Activated CD4-positive, alpha-beta T cell treated with anti-CD3 and anti-CD28 coated beads, Interleukin-2, amount 50 U/mL, for 4 hours (primary cell): ENCODE measurements at places on chromosomes 5 and 9.

DNA sequence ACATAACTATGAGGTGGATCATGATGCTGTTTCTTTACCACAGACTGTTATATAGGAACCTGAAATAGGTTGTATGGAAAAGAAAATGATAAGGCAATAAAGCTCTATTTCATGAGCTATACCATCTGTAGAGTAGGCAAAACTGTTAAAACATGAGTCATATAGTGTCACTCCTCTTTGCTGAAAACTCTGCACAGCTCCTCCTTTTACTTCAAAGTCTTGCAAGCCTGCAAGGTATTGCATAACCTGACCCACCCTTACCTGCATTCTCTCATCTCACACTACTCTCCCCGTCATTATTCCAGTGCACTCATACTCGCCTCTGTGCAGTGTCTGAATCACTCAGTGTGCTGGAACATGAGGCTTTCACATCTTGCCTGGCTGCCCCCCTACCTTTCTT lies 790.1 kb downstream of the EFNA5 start:
- no peak for DNase-seq

DNA sequence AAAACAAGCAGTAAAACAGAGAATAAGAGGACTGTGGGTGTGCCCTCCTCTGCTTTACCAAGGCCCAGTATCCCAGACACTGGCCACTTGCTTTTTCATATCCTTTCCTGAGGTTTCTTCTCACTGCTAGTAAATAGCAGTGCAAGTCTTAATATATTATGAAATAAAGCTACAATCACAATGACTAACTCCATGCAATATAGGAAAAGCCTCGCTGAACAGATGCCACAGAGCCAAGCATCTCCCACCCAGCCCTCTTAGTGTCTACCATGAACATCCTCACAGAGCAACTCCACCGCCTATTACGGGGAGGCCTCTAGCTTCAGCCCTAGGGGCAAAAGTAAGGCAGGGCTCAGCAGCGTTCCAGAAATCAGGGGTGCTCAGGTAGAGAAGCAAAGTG lies 130.7 kb upstream of the LHFPL2 start:
- no peak for DNase-seq

DNA sequence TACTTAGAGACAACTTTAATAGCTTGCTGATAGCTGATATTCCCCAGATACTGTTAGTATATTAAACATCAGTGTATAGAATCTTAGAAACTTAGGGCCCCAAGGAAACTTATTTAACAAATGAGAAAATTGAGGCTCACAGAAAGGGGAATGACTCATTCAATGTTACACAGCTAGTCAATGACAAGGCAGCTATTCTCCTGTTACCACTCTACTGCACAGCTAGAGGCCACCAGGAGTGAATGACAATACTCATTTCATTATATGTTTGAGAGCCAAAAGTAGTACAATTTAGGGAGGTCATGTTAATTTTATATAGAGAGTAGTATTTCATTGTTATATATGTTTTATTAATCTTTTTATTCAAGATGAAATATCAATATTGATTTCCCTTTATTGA lies 33.2 kb upstream of the PCDHB1 start:
- no peak for DNase-seq

- no peak for DNase-seq
These were observed 630.5 kb upstream of the MEF2C start for GRCh38 chr5:89513299-89514044.

DNA sequence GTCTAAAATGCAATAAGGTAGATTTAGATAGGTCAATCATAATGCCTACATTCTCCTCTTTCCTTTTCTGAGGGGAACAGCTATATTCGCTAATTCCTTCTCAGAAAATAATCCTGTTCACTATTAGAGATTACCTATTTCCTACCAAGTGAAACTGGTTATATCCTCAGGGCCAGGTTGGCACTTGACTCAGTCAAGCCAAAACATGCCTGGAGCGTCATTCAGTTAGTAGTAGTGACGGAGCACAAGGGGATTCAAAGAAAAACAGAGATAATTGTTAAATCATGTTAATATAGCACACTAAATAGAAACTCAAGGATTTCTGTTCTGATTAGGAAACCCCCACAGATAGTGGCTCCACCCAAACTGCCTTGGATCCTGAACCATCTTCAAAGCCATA lies 515.4 kb upstream of the PTPRD start:
- DNase-seq: no peak

- DNase-seq: no peak
These were observed 100.2 kb downstream of the INSYN2B start for GRCh38 chr5:169880012-169880663.

GRCh38 chr9:107699231-107699630 lies 209.7 kb upstream of the KLF4 start:
- no peak for DNase-seq

- DNase-seq: no peak
These were observed 52.5 kb downstream of the OXCT1 start for GRCh38 chr5:41817625-41818301.

- DNase-seq: no peak
These were observed 25.5 kb downstream of the TNPO1 start for GRCh38 chr5:72841756-72842535.

DNA sequence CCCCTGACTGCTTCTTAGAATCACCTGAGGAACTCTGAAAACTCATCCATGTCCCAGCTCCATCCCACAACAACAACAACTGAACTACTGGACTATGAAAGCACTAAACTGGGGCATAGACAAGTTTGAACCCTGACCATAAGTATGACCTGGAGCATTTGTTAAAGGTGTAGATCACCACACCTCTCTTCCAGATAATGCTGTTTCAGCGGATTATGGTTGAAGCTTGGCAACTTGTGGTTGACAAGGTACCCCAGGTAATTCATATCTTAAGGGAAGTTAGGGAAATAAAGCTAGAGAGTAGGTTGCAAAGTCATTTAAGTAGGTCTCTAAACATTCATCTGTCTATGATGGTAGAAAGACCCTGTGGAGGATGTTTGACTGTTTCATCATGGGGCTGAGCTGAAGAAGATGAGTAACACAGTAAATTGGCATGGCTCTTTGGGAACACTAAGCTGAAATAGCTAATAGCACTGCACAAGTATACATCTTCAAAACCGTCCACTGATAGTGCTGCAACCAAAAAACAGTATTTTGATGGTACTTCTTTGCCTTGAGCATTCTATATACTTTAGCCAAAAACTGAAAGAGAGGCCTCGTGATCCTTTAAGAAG lies 80.2 kb downstream of the TMEM174 start:
- DNase-seq: no peak

GRCh38 chr5:73895471-73895870 lies 269.5 kb downstream of the ARHGEF28 start:
- no peak for DNase-seq

- DNase-seq: no peak
These were observed 4.4 kb downstream of the LCN9 start for GRCh38 chr9:135667463-135668001.

- no peak for DNase-seq
These were observed 16.8 kb upstream of the ACTBL2 start for GRCh38 chr5:57499262-57500050.

GRCh38 chr5:132662004-132662401 lies 4.0 kb downstream of the IL13 start:
- DNase-seq: no peak

DNA sequence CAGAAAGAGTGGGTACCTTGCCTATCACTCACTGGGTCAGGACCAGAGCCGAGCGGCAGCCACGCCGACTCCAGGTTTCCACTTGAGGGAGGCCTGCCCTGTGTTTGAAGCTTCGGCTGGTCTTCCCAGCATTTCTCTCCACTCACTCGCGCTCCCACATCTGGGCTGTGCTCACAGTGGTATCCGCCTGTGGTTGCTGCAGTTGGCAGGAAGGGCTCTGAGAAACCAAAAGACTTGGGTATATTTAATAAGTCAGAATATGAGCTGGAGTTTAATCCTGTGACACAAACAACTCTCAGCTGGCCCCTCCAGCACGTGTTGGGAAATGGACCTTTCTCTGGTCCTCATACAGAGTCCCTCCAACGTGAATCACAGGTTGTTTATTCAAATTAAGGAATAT lies 70.9 kb downstream of the SPRY4 start:
- DNase-seq: no peak

- no peak for DNase-seq
These were observed 343.3 kb upstream of the TNC start for GRCh38 chr9:115461280-115461679.

DNA sequence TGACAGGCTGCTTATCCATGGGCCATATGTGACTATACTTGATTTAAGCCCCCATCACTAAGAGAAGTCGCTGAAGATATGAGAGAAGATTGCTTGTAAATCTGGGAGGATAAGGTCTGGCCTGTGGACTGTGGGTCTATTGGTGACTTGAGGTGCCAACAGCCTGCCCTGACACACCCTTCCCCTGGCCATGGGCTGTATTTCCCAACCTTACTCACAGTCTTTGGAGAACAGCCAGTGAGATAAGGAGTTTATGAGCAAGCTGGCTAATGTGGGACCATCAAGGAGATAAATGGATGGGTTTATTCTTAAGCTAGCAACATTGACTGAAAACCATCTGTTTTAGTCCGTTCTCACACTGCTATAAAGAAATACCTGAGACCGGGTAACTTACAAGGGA lies 231.3 kb downstream of the ZSWIM6 start:
- DNase-seq: no peak

- no peak for DNase-seq
These were observed 97.3 kb upstream of the HMHB1 start for GRCh38 chr5:143714629-143715028.

DNA sequence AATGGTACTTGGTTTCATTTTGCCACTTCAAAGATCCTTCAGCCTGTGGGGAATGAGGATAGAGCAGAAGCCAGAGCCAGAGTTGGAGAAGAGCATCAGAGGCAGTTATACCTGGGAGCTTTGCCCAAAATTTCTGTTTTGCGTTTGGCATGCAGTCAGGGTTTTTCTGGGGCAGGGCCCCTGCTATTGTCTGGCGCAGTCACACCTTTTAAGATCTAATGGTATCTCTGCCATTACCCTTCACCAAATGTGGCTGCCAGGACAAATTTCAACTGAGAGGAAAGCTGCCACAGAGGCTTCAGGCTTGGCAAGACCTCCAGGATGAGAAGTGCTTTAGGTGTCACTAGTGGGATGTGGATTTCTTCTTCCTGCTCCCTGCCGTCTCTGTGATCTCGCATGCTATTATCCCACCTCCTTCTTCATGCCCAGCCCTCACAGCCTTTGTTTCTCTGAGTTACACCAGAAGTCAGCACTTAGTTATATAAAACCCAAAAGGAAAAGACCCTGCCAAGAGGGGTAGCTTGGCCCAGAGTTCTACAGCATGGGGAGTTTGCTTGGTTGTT lies 357.0 kb downstream of the TLE4 start:
- no peak for DNase-seq

DNA sequence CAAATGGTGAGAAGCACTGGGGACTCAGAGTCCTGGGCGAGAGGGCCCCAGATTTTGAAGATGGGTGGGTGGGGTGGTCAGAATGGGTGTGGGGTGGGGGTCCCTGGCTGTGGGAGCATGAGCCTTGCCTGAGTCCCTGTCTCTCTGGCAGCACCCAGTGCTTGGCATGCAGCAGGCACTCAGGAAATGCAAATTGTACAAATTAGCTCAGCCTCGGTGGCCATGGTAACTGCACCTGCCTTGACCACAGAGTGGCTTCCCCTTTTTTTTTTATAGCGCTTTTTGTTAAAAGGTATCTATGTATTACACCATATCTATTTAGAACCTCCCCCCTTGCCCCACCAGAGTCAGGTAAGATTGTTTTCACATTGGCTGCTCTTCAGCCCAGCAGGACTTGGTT lies 19.2 kb upstream of the PITX1 start:
- no peak for DNase-seq

DNA sequence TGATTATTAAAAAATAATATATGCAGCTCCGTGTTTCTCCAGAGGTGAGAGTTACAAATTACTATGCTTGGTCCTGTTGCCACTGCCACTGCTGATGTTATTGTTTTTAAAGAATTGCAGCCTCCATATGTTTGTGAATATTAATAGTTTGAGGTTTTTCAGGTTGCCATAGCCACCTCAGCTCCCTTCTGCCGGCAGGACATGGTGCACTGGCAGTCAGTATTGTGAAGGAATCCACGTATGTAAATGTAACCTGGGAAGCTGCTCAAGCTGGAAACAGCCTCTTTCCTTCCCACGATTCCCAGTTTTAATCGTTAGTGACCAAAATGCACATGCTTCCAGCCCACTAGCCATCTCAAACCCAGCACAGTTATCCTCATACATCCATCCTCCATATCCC lies 184.4 kb upstream of the CCNG1 start:
- DNase-seq: no peak

DNA sequence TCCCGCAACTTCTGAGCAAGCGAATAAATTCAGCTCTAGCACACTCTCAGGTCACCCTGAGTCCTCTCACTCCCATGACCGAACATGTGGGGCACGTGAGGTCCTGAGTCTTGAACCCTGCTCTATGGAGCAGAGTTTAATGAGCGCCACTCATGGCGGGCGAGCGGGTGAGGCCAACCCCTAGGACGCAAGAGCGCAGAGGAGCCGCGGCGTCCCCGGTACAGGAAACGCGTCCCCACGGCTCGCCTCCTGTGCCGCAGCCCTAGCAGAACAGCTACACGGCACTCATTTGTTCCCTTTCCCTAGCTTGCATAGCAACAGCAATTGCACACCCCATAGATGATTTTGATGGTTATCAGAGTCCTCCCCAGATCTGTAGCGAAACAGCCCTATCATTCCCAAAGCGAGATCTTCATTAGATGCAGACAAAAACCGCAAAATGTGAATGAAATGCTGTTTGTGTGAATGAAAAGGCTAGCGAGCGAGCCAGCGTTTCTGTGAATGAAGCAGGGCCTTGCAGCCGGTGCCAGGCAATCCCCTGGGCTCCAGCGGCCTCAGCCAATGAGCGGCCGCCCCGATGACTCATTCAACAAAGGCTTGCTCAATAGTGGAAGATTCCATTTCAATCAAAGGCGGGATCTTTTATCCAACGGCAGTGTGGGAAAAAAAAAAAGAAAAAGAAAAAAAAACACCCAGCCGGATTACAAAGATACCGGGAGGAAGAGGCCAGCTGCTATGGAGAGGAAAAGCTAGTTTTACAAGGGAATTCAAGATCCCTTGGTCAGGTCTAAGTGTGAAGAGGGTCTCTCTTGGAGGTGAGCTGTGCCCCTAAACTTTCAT lies 1.5 kb upstream of the SHC3 start:
- peak; percentile 8 for DNase-seq

- no peak for DNase-seq
These were observed 629.3 kb downstream of the ANXA1 start for GRCh38 chr9:73780916-73781315.

GRCh38 chr9:113355040-113355596 lies 5.8 kb downstream of the BSPRY start:
- DNase-seq: no peak

GRCh38 chr5:91339063-91339705 lies 43.9 kb downstream of the ARRDC3 start:
- no peak for DNase-seq

DNA sequence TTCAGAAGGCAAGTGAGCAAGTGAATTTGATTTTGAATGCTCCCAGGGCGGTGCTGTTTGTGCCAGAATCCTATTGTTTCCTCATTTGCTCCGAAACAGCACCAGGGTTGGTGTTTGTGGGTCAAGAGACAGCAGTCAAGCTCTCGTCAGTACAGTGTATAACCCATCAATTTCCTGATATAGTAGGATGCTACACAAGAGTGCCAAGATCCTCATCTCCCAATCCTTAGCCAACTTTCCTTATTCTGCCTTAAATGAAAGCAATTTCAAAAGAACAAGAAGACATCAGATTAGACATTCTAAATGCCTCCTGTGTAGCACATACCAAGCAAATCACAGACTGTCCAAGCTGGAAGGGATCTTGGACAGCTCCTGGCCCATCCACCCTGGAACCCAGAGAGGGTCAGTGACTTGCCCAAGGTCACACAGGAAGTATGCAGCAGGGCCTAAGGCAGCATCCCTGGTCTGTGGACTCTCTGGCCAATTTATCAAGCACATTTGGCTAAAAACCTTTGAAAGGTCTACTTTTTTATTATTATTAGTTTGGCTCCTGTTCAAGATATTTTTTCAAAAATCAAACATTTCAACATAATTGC lies 4.5 kb downstream of the WHRN start:
- no peak for DNase-seq
